Stimulated activated CD8-positive, alpha-beta memory T cell treated with anti-CD3 and anti-CD28 coated beads, Interleukin-12 subunit alpha, Interleukin-12 subunit beta, amount 100 ng/mL, for 1 hour (primary cell): ENCODE measurements at places on chromosomes 13 and 19.

GRCh38 chr13:109922518-109922917, 136.1 kb upstream of the IRS2 start:
- DNase-seq: no peak

DNA sequence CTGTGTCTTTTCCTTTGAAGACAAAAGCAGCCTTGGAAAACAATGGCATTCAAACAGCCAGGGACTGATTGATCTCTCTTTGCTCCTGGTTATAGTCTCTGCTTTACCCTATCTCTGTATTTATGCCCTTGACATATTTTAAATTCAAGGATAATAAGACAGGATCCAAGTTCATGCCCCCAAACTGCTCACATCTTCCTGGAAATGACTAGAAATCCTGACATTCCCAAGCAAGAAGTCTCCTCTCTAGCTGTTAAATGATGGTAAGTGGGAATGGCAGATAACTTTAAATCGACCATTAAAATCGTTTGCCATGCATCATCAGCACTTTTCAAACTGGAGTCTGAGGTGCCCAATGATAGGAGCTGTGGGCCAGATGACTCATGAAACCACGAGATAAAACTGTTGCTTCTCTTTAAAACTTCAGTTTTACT, 435.6 kb downstream of the FOXO1 start:
- no peak for DNase-seq

GRCh38 chr13:84097148-84097547, 214.9 kb upstream of the SLITRK1 start:
- no peak for DNase-seq

GRCh38 chr19:50668416-50668815, 19.2 kb downstream of the C19orf81 start:
- DNase-seq: no peak

GRCh38 chr13:113315992-113316391, 19.0 kb downstream of the LAMP1 start:
- no peak for DNase-seq

- no peak for DNase-seq
Observed at GRCh38 chr19:6416658-6417405, 7.8 kb downstream of the KHSRP start.

DNA sequence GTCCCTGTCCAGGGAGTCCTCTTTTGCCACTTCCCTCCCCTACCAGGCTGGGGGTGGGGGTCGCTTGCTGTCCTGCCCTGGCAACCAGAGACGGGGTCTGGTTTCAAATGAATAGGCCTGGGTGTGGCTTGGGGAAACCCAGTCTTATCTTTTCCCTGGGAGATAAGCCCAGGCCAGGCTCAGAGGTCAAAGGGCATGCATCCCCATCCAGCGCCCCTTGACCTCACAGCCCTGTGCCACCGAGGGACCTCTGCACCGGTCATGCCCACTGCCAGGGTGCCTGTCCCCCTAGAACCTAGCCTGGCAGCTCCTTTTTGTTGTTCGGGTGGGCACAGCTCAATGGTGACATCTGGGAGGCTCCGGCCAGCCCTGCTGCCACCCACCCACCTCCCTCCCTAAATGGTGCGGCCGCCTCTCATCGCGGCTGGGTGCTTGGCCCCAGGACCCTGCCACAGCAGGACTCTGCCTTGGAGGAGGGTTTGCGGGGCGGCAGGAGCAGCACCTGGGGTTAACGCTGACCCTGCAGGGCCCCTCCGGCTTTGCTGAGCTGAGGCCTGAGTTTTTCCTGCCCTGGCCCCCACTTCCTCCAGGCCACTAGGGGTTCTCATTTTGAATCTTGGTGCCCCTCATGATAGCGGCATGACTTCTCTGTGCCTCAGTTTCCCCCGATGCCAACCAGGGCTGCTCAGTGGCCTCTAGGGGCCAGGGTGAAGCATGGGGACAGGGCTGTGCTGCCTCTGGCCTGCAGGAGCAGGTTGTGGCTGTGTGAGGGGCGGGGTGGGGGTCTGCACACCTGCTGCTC, 2.9 kb upstream of the CERS1 start:
- no peak for DNase-seq

DNA sequence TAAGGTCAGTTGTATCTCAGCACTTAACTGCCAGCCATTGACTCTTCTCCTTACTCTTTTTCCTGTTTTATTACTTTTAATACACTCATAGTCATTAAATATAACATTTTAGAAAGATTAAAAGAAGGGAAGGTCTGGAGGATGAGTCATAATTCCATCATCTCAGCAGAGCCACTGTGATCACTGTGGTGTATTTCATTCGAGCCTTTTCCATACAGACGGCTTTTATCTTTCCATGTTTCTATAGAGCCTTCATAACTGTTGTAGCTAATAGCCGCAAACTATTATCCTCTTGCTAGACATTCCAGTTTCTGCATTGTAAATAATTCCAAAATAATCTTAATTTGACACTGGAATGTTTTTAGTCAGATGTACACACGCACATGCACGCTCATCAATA, 4.7 kb upstream of the FLT1 start:
- no peak for DNase-seq

DNA sequence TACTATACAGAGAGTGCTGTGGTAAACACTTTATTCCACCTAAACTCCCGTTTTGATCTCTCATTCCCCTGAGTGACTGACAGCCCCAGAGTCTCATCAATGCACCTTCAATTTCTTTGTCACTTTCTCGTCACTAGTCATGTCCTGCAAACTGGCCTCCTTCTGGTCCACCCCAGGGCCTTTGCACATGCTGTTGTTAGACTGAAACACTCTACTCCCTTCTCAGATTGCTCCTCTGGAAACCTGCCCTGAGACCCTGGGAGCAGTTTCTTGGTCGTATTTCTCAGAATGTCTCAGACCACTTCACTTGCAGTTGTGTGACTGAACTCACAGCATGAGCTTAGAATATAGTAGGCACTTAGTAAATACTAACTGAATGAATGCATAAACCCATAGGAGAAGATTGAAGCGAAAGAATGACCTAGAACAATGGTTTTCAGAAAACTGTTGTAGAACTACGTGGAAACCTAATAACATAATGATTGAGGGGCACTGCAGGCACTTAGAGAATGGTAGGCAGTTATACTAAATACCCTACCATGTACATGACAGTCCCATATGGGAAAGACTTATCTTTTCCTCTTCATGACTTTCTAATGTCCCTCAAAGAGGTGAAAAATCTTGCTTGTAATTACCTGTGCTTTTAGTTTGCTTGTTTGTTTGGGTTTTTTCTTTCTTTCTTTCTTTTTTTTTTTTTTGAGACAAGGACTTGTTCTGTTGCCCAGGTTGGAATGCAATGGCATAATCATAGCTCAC, 144.8 kb downstream of the IER2 start:
- no peak for DNase-seq

DNA sequence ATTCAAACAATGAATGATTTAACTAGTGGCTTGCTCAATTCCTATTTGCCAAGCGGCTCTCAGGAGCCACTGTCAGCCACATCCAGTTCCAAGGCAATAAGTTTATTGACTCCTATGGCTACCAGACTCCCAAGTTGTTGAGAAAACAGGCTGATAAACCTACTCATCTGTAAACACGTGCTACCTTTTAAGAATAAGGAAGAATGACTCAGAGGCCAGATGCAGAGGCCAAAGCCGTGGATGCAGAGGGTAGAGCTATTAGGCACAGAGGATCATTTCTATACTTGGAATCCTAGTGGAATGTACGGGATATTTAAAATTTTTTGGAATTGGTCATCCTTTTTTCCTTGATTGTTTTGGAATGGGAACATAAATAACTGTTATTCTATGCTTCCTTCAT, 1921.1 kb downstream of the OLFM4 start:
- DNase-seq: no peak

DNA sequence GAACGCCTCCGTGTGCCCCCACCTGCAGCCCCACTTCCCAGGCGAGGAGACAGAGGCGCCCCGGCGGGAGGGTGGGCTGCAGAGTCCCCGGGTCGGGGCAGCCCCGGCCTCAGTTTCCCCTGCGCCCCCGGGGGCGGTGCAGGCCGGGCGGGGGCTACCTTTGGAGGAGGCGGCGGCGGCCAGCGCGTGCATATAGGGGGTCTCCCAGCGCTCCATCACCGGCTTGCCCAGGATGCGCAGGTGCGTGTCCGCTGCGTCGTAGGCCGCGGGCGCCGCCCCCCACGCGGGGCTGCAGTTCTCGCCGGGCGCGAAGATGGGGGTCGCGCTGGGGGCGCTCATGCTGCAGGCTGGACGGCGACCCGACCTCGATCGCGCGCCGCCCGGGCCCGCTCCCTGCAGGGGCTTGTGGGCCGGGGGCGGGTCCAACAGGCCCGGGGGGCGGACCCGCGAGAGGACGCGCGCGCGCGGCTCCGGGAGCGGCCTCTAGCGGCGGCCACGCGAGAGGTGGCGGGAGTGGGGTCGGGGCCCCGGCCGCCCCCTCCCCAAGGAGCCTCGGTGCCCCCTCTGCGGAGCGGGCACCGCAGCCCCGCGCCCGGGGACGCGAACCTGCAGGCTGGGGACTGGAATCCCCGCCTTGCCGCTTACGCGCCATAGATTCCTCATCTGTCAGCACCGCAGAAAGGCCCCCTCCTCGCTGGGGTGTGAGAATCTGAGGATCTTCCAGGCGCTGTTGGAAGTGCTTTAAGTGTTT, at the start of gene GAMT:
TSS of gene GAMT (minus strand) at position 405 of the 751 bp plus-strand sequence. CDS start at position 339, 66 bp downstream.
- DNase-seq: no peak

DNA sequence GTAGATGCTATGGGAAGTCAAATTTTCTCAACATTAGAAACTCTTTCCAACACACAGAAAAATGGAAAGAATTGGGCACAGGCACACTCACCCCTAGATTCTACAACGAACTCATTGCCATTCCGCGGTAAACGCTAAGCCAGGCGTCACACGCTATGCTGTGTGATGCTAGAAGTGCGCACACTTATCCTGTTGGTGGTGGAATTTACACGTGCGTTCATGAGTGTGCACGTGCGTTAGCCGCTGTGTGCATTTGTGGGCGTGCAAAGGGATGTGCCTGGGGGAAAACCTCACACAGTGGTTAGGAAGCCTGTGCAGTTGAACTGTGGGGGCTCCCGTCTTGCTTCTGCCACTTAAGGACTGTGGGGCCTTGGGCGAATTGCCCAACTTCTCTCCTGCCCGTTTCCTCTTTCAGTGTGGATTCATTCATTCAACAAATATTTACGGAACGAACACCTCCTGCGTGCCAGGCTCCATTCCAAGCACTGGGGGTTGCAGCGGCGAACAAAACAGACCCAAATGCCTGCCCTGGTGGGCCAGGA, 7.7 kb downstream of the NFILZ start:
- DNase-seq: no peak

- DNase-seq: no peak
Observed at GRCh38 chr13:112058941-112059340, 8.0 kb upstream of the SOX1 start.
